ENCODE measurements at places on chromosomes 4 and X.

- DNase-seq, result no peak
These were observed 836 bp downstream of the GPM6A start for GRCh38 chr4:175811228-175811627.

GRCh38 chr4:147854154-147854553, 122.3 kb downstream of the ARHGAP10 start:
- DNase-seq, result no peak

- no peak for DNase-seq
These were observed 901 bp downstream of the JADE1 start for GRCh38 chr4:128810331-128810870.

GRCh38 chrX:104922206-104922621, 298.3 kb downstream of the TEX13A start:
- DNase-seq, result no peak

- no peak for DNase-seq
These were observed 56.0 kb downstream of the MAGEB10 start for GRCh38 chrX:27863809-27864208.

- DNase-seq, result peak; percentile 22
These were observed 54.5 kb downstream of the RAB40A start for GRCh38 chrX:103464774-103465117.

DNA sequence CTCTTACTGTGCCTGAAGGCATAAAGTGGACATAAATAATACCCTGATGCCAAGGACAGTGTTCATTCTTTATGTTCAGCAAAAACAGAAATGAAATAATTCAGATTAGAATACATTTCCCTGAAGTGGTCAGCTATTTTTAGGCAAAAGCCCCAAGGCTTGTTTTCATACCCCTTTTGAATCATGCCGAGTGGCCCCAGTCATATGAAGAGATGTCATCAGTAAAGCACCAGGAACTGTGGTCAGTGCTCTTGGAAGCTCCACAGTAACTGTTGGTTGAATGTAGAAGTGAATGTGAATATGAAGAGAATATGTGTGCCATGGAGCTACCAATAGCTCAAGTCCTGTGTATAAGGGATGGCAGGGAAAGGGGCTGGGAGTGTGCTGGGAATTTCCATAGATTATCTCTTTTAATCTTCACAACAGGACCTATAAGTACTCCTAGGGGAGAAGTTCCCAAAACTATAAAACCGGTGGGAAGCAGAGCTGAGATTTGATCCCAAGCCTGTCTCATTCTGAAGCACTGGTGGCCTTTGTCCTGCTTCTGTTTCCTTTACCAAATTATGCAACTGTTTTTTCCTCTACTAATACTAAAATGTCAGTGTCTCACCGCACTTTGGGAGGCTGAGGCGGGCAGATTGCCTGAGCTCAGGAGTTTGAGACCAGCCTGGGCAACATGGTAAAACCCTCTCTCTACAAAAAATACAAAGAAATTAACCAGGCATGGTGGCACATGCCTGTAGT, 52.6 kb downstream of the FNIP2 start:
- DNase-seq, result no peak

GRCh38 chr4:39291686-39292085, 74.5 kb downstream of the RFC1 start:
- DNase-seq, result no peak

DNA sequence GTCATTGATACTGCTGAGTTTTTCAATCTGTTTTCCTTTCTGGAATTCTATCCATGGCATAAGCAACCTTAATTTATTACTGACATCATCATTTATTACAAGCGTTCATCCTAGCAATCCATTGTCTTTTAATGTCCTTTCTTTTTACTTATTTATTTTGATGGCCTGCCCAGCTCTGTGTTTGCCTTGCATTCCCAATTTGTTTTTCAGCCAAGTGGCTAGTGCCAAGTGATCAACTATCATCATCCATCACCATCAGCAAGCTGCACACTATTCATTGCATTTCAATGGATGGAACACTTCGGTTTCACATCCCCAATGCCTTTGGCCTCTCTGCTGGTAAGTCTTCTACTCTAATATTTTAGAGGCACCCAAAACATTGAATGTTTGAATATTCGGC, 831.7 kb upstream of the EPHA5 start:
- no peak for DNase-seq

- DNase-seq, result no peak
These were observed 77.2 kb upstream of the GALNT7 start for GRCh38 chr4:173091362-173091761.

DNA sequence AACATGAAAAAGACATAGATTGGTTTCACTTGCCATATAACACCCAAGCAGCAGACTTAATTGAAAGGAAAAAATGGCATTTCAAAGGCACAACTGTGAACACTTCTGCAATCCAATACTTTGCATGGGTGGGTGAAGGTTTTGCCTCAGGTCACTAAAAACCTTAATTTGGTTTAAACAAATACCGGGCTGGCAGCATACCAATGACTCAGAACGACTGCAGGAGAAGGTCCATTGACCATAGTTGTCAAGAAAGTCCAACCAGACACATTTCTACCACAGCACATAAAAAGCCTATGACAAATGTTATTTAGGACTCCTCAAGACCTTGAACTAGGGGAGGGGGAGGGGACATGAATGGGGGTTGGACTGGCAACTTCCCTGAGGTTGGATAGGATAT, 183.6 kb upstream of the TRPC5 start:
- no peak for DNase-seq

GRCh38 chr4:26819026-26819425, 41.6 kb upstream of the STIM2 start:
- no peak for DNase-seq

DNA sequence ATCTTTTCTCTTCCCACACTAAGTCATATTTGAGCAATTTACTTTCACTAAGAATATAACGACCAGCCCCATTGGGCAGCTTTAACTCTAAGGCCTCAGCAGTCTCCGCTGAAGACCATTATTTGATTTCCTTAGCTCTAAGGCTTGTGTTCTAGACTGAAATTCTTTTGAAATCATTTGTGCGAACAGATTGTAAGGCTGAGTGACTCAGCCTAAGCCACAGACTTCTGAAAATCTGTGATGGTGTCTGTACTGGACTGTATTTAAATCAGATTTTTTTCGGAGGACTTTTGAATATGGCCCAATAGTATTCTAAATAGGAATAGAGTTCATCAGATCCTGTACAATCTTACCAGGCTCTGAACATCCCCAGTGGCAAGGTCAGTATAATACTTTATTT, 150.3 kb upstream of the TECRL start:
- DNase-seq, result no peak

GRCh38 chrX:1533058-1533457, 3.9 kb downstream of the P2RY8 start:
- DNase-seq, result no peak

DNA sequence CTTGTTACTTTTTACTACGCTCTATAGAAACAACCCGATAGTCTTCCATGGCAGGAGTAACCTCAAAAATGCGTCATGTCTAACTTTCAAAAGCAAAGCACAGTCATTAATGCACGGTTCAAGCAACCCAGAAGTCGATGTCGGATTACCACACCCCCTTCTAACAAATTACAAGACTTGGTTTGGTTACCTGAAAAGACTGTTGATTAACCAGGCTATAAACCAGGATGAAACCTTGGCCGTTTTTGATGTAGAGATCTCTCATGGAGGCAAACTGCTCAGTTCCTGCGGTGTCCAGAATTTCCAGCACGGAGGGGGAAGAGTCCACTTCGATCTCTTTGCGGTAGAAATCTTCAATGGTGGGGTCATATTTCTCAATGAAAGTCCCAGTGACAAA, 2.4 kb downstream of the RAP2C start:
- no peak for DNase-seq

DNA sequence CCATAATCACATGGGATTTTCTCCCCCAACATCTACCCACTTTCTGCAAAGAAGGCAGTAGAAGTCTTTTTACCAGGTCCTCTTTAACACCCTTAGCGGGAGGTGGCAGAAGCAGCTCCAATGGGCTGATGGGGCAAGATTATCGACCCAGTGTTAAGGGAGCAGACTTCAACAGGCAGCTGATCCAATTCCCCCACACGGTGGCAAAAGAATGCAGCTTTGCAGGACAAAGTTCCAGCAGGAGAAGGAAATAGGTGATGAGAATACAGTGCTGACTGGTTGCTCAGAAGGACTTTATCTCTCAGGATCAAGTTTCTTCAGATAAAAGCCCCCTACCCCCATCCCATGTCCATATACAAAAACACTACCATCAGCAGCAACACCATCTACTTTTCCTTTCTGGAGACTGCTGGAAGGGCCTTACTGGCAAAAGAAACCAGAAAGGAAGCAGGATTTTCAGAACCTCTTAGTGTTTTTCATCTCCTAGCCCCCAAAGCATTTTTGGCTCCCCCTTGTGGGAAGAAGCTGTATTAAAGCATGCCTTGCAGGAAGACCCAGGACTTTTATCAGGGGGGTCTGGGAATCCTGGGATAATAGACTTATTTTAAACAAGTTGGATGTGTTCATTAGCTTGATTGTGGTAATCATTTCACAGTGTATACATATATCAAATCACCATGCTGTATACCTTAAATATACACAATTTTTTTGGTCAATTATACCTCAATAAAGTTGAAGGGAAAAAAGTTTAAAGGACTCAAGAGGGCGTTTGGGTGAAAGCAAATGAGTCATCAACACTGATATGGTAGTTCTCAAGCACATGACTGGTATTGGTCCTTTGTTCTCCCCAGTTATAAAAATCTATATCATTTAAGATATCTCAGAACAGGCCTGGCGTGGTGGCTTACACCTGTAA, 146.4 kb downstream of the GPC3 start:
- DNase-seq, result no peak

- no peak for DNase-seq
These were observed 12.7 kb upstream of the ADD1 start for GRCh38 chr4:2830632-2831610.

GRCh38 chrX:100643956-100644860, at the start of gene SRPX2:
Gene SRPX2 (plus strand): TSS chrX:100644199. CDS start chrX:100646323, 2,124 bp downstream.
- DNase-seq, result no peak
